ENCODE measurements at places on chromosomes 7 and 10.

- no peak for DNase-seq
These were observed 2.5 kb downstream of the ADRA2A start for GRCh38 chr10:111079241-111079760.

DNA sequence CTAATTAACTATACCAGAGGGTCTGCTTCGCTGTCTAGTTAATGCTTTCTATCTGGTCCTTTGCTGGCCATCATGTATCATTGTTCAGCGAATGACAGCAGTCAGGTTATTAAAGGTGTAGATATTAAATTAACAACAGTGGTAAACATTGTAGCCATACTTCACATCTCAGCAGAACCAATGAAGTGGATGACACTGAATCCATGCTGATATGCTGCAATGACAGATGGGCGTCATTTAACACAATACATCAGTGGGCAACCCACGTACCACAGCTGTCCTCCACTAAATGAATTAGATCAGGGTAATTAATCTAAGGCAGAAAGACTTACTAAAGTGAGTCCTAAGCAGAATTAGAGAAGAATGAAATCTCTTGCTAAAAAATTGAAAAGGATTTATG lies 767.2 kb downstream of the NXPH1 start:
- no peak for DNase-seq

- DNase-seq, result no peak
These were observed 13.5 kb upstream of the ITIH2 start for GRCh38 chr10:7689591-7689990.

DNA sequence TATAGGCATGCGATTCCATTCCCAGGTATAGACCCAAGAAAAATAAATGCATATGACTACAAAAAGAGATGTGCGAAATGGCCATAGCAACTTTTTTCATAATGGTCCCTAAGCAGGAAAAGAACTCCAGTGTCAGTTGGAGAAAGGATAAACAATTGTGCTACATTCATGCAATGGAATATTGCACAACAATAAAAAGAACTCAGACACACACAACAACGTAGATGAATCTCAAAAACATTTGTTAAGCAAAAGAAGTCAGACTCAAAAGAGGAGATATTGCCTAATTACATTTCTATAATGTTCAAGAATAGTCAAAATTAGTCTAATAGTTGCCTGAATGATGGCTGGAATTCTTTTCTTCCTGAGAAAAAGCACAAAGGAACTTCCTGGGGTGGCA lies 141.1 kb upstream of the GLI3 start:
- no peak for DNase-seq

- no peak for DNase-seq
These were observed 2.2 kb upstream of the KCTD7 start for GRCh38 chr7:66626331-66626934.

DNA sequence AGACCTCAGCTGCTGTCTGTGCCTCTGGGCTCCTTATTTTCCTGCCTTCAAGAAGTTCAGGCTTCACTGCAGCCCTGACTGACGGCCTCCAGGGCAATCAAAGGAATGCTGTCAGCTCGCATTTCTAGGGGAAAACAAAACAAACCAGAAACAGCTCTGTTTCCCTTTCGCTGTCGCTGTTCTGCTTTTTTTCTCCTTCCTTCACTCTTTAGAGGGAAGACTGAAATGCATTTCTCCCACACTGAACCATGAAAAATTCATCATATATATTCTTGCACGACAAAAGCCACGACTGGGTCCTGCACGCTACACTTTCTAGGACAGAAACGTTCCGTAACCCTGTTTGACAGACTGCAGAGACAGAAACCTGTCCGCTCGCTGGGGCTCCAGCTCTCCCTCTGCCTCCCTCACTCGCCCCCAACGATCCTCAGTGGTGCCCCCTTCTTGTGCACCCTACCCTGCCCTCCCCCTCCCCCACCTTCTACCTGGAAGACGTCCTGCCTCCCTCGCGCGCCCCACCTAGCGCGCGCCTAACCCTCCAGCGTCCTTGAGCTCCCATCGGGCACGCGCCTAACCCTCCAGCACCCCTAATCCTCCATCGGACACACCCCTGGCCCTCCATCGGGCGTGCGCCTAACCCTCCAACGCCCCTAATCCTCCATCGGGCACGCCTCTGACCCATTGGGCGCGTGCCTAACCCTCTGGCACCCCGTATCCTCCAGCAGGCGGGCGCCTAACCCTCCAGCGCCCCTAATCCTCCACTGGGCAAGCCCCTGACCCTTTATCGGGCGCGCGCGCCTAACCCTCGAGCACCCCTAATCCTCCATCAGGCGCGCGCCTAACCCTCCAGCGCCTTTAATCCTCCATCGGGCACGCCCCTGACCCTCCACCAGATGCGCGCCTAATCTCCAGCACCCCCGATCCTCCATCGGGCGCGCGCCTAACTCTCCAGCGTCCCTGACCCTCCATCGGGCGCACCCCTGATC lies 37.1 kb downstream of the SVOPL start:
- DNase-seq, result no peak

- no peak for DNase-seq
These were observed 25.5 kb upstream of the SLC26A3 start for GRCh38 chr7:107828540-107828939.

DNA sequence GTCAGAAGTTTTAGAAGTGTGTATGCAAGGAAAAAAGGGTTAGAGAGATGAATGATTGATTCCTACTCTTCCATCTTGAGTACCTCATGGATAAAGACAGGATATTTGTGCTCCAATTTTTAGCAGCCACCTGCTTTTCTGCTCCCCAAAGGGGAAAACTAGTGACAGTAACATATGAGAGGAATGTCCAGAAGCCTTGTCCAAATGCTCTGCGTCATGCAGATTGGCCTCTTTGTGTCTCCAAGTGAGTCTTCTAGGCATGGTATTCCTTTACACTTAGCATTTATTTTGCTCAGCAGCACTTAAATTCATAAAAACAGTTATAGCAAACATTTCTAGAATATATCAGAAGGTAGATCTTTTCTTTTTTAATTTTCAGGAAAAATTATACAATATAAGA lies 306.8 kb downstream of the CNTNAP2 start:
- no peak for DNase-seq

GRCh38 chr7:96414931-96415292 lies 93.0 kb upstream of the SLC25A13 start:
- DNase-seq, result no peak

GRCh38 chr10:123257904-123258456 lies 103.8 kb downstream of the BUB3 start:
- no peak for DNase-seq

GRCh38 chr10:86632009-86632800 lies 22.1 kb upstream of the OPN4 start:
- DNase-seq, result no peak

GRCh38 chr7:1781369-1781768 lies 111.3 kb downstream of the ELFN1 start:
- DNase-seq, result peak; percentile 37

DNA sequence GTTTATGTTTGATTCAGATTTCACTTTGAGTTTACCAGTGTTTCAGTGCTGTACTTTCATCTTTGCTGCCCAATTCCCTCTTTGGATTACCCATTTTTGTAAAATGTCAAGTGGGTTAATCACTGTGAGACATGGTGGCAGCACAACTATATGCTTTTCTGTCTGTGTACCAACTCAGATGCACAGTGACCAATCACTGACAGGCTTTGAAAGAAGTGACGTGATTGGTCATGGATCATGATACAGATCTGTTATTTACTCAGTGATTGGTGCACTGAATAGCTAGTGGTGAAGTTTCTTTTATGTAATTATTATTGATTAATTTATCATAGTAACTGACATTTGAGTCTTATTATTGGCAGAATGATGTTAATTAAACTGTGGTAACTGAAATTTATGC lies 126.9 kb downstream of the SDK1 start:
- DNase-seq, result no peak

DNA sequence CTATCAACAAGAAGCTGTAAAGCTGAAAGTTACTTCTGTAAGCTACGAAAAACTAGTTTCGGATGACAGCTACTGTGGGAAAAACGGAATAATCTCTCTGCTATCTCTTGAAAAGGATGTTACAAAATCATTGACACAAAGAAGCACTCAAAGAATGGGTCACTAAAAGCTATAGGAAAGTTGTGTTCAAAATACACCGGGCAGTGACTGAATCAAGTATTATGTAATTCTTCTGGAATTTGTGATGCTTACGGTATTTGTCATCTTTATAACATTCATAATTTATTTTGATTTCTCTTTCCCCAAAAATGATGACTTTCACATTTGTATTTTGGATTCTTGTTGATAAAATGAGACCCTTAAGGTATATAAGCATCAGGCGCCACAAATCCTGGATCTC lies 112.1 kb upstream of the KLF6 start:
- DNase-seq, result no peak

DNA sequence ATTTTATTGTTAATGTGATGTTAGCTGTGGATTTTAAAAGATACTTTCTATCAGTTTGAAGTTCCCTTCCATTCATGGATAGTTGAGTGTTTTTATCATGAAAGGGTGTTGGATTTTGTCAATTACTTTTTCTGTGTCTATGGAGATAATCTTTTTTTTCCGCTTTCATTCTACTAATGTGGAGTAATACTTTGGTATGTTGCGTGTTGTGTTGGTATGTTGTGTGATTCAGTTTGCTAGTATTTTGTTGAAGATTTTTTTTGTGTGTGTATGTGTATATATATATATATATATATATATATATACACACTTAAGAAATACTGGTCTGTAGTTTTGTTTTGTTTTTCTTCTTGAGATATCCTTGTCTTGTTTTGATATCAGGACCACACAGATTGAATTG lies 100.3 kb downstream of the CCSER2 start:
- DNase-seq, result no peak

GRCh38 chr7:117262546-117262945 lies 60.3 kb downstream of the WNT2 start:
- no peak for DNase-seq

DNA sequence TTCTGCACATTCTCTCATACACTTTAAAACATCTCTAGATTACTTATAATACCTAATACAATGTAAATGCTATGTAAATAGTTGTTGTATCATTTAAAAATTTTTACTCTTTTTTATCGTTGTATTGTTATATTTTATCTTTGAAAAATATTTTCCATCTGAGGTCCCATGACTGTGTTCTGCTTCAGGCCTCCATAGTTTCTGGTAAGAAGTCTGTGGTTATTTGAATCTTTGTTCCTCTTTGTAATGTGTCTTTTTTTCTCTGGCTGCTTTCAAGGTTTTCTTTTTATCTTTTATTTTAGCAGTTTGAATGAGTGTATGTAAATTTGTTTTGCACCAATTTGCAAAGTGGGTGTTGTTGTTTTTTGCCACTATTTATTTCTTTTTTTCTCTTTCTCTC lies 263.1 kb downstream of the RPS24 start:
- no peak for DNase-seq

GRCh38 chr7:45898222-45898621 lies 9.9 kb downstream of the IGFBP1 start:
- no peak for DNase-seq

DNA sequence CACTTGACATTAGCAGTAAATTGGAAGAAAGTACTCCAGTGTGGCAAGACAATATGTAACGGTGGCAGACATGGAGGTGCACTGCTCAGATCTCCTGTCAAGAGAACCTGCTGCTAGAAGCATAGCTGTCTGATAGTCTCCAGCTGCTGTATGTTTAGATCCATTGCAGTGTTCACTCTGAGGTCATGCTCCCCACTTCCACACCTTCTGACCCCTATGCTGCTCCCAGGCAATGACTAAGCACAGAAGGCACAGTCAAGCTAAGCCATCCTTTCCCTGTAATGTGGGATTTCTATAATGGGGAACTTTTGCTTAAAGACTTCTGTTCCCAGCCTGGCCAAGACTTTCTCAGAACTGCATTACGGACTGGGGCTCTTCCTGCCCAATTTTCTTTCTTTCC lies 315.8 kb downstream of the HPSE2 start:
- DNase-seq, result no peak

GRCh38 chr7:97016381-97017191 lies 8.0 kb downstream of the DLX5 start:
- DNase-seq, result no peak

DNA sequence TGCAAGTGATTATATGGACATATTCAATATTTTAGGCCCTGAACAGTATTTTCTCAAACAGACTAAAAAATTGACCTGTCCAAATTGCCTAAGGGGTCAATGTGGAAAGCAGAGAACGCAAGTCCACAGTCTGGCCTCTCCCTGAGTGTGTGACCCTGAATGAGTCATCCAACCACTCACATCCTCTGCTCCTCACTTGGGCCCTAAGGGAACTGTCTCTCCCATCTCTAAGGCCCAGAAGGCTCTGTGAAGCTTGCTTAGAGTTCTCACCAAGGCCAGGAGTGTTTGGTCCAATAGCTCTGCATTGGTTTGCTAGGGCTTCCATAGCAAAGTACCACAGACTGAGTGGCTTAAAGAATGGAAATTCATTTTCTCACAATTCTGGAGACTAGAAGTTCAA lies 155.1 kb downstream of the LSM5 start:
- no peak for DNase-seq

DNA sequence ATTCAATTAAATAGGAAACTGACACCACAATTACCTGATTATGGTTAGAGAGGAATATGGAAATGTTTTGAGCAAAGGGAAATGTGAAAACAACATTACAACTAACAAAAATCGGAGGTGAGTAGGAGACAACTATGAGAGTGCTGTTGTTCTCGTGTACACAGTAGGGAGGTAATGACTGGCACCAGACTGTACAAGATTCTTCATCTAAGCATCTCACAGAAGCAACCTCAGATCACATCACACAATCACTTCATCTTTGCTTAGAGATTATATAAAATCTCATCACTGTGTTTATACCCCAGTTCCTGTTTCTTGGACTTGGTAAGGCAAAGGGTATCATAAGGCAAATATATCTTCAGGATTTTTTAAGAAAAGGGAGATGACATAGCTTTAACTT lies 14.9 kb downstream of the ABLIM1 start:
- no peak for DNase-seq

DNA sequence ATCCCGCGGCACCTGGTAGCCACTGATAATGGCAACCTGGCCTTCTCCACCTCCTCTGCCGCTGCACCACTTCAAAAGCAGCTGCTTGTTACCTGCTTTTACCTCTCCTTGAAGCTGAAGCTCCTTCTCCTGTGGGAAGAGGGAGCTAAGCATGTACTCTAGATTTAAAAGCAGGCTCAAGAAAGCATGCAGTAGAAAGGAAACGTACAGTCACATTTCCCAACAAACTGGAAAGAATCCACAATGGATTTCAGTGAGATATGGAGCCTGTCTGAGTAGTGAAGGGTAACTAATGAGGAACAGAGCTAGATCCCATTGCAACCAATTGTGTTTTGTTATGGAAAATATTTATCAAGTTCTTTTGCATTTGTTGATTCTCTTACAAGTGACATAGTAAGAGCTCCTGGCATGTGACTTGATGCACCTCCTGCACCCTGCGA lies 457.4 kb upstream of the GALNT17 start:
- no peak for DNase-seq
